ENCODE measurements at places on chromosomes 7 and 10.

DNA sequence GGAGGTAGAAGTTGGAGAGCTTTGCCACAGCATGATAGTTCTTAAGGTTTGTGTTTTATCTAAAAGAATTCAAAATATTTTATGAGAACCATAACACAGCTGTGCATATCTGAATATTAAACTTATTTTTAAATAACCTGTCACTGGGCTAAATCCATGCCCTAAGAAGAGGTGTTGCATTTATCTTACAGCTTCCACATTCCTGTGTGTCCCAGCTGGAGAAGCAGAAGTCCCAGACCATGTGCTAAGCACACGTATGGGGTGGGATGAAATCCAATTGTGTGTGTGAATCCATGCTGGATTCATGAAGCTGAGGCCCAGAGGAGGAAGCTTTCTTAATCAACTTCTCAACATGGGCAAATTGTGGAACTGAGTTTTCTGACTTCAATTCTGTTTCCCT is 121.5 kb downstream of the PKD1L1 start:
- no peak for DNase-seq

DNA sequence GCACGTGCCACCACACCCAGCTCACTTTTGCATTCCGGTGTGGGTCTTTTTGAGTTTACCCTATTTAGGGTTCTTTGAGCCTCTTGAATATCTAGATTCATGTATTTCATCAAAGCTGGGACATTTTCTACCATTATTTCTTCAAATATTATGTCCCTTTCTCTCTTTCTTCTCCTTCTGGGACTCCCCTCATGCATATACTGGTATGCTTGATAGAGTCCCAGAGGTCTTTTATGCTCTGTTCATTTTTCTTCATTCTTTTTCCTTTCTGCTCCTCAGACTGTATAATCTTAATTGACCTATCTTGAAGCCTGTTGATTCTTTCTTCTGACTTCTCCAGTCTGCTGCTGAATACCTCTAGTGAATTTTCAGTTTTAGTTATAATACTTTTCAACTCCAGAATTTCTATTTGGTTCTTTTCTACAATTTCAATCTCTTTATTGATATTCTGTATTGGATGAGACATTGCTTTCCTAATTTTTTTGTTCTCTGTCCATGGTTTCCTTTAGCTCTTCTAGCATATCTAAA is 9.1 kb upstream of the WAC start:
- DNase-seq = no peak

DNA sequence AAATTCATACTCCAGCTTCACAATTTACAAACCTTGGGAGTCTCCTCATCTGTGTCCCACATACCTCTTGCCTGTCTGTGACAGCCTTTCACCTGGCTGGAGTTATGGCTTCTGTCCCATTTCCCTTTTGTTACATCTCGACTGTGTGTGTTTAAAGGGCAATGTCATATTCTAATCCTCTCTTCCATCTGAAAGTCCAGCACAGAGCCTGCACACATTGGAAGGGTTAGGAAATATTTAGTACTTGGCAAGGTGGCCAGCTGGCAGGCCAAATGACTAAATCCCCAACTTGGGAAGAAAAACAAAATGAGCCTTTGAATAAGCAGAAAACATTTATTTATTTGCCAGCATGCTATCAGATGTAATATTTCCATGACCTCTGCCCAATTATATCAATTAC is 120.1 kb upstream of the STK17A start:
- no peak for DNase-seq

DNA sequence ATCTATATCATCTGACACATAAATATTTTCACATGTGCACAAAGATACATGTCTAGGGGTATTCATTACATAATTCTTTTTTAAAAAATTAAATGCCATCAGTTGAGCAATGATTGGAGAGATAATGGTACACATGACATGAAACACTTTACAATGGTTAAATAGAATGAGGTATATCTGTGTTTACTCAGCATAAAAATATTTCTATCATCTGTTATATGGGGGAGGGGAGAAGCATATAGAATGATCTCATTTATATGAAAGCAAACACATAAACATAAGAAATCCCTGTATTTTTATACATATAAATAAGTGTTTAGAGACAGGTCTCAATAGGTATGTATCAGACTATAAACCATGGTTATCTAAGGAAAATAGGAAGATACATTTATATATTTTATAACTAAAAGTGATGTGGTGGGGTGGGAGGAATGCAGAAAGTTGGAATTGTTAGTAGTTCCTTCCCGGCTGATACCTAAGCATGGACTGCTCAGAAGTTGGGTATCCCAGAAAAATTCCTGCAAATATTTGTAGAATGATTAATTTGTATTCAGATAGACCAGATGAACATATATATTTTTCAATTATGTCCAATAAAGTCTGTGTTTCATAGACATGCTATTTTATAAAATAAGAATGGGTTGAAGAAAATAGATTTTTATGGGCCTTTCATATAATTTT is 75.1 kb downstream of the SHOC2 start:
- no peak for DNase-seq
